ENCODE measurements at places on chromosomes 7 and 10.
A peak's percentile ranks its signal among the peaks of the same experiment; 100 is the strongest.

GRCh38 chr10:133453516-133454203 is at the start of gene SCART1:
Gene SCART1 (plus strand): TSS chr10:133453945. CDS start chr10:133453998, 53 bp downstream.
- no peaks in the 10 kb centered on the region for H3K36me3 ChIP-seq
- no peaks in the 10 kb centered on the region for H3K27me3 ChIP-seq
- no peaks in the 10 kb centered on the region for H3K4me1 ChIP-seq
- no peak within 1 kb of the TSS for H3K27ac ChIP-seq

DNA sequence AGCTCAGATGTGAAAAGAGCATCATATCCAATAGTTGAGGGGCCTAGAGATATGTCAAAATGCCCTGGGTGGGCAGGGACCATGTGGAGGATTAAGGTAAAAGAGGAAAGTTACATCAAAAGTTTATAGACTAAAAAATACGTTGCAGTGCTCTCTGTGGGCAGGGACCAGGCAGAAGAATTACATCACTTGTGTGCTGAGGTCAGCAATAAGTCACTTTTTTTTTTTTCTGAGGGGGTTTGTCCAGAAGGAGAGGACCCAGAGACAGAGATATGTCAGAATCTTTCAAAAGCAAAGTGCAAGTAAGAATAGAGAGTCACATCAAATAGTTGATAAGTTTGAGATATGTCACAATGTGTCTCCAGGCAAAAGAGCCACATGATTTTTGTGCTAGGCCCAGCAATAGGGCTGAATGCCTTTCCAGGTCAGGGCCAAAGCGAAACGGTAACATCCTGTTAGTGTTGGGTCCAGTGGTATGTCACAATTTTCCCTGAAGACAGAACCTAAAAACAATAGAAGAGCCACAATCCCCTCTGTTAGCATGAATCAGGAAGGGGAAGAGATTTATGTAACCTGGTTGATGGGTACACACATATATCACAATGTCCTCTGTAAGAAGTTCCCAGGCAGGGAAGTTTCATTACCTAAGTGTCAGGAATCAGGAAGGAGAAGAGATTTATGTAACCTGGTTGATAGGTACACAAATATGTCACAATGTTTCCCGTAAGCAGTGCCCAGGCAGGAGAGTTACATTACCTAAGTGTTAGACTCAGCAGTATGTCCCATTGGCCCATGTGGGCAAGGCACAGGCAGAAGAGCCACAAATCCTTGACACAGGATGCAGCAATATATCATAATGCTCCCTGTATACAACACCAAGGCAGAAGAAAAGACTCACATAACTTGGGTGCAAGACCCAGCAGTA is 28.1 kb upstream of the ZNF107 start:
- no peaks in the 10 kb centered on the region for H3K4me1 ChIP-seq
- no peaks in the 10 kb centered on the region for H3K27me3 ChIP-seq
- no peak overlapping the region for H3K27ac ChIP-seq
- H3K36me3 ChIP-seq, result no peaks in the 10 kb centered on the region
- DNase-seq, result no peak

GRCh38 chr10:3992382-3993178 is 207.6 kb upstream of the KLF6 start:
- no peaks in the 10 kb centered on the region for H3K4me1 ChIP-seq
- H3K27ac ChIP-seq, result no peak overlapping the region
- no peak overlapping the region for H3K4me3 ChIP-seq
- no peaks in the 10 kb centered on the region for H3K36me3 ChIP-seq
- H3K27me3 ChIP-seq, result no peaks in the 10 kb centered on the region

DNA sequence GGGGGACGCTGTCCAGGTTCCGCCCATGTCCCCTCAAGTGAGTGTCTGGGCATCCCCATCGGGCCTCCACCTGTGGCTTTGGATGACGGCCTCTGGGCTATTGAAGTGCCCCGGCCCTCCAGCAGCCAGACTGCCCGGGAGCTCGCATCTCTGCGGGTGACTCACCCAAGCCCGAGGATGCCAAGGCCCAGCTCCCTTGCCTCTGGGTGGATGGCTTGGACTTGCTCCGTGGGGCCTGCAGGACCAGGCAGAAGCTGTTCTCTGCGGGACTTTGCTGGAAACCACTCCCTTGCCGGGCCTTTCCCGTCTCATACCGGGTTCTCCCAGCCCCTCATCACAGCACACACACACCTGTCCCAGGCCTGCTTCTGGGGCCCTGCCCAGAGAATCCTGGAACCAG is 22.4 kb downstream of the DPYSL4 start:
- no peak for DNase-seq
- H3K27me3 ChIP-seq, result no peaks in the 10 kb centered on the region
- H3K27ac ChIP-seq, result no peak overlapping the region
- H3K4me1 ChIP-seq, result no peaks in the 10 kb centered on the region
- H3K4me3 ChIP-seq, result no peak overlapping the region
- H3K36me3 ChIP-seq, result no peaks in the 10 kb centered on the region

DNA sequence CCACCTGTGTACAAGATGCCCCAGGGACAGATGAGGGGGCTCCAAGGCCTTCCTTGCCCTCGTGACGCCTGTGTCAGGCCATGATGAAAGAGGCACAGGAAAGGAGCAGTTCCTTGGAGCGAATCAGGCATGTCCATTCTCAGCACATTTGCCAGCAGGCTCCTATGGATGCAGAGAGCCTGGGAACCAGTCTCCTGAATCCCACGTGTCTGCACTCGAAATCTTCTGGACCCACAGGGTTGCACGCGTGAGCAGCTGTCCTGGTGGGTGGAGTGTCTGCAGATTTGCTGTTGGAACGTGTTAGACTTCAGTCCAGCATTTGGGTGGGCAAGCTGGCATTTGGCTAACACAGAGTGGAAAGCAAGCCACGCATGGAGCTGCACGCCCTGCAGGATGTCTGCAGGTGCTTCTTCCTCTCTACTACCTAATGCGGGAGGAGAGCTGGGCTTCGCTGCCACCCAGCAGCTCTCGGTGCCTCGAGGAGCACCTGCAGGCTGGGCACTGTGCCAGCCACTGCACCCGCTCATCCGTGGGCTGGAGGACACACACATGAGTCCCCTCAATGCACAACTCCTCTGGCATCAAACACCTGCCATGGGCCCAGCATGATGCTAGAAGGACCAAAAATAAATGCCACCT is 140.7 kb downstream of the PAXIP1 start:
- no peak overlapping the region for H3K27ac ChIP-seq
- peaks cover 7% of the 10 kb centered on the region for H3K4me1 ChIP-seq

DNA sequence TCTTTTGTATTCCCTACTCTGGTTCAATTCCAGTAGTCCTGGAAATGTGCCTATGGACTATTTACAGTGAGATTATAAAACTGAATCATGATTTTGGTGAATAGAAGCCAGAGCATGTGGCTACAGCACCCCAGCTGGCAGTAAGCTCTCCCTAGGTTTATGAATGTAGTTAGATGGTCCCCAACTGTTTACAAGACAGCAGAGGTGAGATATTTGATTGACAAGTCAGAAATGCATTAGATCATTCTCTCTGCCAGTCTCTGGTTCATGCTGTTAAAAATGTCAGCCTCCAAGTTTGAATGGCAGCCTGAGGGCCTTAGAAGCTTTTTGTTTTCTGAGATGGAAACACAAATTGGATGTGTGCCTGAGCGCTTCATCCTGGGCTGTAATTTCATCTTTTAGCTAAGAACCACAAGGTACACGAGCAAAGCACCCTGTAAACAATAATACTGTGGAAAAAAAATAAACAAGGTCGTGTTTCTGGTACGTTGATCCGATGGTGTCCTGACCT is 85.0 kb downstream of the BTRC start:
- no peaks in the 10 kb centered on the region for H3K36me3 ChIP-seq
- no peak overlapping the region for H3K4me3 ChIP-seq
- H3K27ac ChIP-seq, result no peak overlapping the region

GRCh38 chr10:17212802-17213221 is 11.3 kb upstream of the TRDMT1 start:
- DNase-seq, result no peak
- H3K4me1 ChIP-seq, result peaks cover 14% of the 10 kb centered on the region
- H3K27ac ChIP-seq, result no peak overlapping the region
- H3K4me3 ChIP-seq, result no peak overlapping the region
- no peaks in the 10 kb centered on the region for H3K36me3 ChIP-seq

DNA sequence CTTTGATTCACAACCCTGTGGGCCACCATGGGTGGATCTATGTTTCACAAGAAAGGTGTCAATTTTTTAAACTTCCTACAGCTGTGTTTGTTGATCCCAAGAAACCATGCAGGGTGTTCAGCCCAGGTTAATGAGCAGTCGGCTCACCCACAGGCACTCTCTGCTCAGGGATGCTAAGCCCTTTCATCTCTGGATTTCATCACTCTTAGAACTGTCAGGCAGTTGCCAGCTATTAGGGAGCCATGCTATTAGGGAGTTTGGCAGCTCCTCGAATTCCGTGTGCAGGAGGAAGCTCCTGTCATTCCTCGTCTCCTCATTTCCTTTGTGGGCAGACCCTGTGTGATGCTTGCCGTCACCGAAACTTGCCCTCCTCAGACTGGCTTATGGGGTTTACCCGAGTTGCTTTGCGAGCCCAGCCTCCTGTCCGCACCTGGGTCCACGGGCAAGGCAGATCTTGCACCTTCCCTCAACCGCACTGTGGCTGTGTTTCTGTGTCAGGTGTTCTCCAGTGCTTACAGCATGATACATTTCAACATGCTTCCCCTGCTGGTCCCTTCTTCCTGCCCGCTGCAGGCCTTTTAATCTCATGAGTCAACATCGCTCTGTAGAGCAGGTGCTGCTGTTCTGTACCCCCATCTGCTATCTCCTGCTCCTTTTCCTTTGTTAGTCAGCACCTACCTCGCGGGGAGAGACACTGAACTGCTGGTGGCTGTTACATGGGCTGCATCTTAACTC is 509.8 kb downstream of the SUGCT start:
- H3K27me3 ChIP-seq, result no peaks in the 10 kb centered on the region
- no peaks in the 10 kb centered on the region for H3K4me1 ChIP-seq
- no peak overlapping the region for H3K4me3 ChIP-seq
- no peak overlapping the region for H3K27ac ChIP-seq

DNA sequence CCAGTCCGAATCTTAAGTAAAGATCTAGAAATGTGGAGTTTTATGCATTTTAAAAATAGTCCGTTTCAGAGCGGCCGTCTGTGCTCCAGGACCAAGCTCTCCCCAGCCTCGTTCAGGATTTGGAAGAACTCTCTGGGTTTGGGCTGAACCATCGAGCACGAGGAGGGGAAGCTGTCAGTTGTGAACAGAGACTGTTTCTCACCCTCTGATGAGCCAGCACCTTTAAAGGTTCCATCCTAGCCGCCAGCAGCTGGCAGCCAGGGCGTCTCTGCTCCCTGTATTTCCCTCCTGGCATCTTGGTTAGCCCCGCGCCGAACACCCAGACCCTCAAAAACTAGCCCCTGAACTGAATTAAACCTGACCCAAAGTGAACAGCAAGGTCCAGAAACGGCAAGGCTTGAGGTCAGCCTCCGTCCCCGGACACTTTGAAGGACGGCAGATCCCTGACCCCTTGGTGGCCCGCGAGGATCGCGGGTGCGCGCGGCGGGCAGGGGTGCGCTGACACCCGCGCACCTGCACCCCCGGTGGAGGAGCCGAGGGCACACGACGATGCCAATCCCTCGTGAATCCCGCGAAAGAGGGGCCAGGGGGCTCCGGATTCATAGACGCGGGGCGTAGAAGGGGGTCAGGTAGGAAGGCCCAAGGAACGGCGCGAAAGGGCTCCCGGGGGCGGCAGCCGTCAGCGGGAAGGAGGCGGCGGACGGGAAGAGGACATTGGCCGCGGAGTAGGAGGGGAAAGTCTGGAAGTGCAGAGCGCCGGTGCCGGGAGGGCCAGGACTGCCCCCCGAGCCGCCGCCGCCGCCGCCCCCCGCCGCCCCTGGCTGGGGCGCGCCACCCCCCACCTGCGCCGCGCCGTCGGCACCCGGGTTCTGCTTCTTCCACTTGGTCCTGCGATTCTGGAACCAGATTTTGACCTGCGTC is 2.7 kb downstream of the NKX1-2 start:
- no peaks in the 10 kb centered on the region for H3K36me3 ChIP-seq
- DNase-seq, result no peak
- no peak overlapping the region for H3K4me3 ChIP-seq
- H3K4me1 ChIP-seq, result no peaks in the 10 kb centered on the region
- no peak overlapping the region for H3K27ac ChIP-seq
- peaks cover 20% of the 10 kb centered on the region for H3K27me3 ChIP-seq

GRCh38 chr10:125373546-125373945 is 213.2 kb upstream of the CTBP2 start:
- no peak for DNase-seq
- no peaks in the 10 kb centered on the region for H3K27me3 ChIP-seq
- no peaks in the 10 kb centered on the region for H3K36me3 ChIP-seq
- no peak overlapping the region for H3K27ac ChIP-seq
- no peak overlapping the region for H3K4me3 ChIP-seq

GRCh38 chr10:83816942-83817341 is 322.4 kb upstream of the GHITM start:
- H3K27ac ChIP-seq, result no peak overlapping the region
- H3K4me3 ChIP-seq, result no peak overlapping the region
- H3K36me3 ChIP-seq, result no peaks in the 10 kb centered on the region
- DNase-seq, result peak; percentile 51

DNA sequence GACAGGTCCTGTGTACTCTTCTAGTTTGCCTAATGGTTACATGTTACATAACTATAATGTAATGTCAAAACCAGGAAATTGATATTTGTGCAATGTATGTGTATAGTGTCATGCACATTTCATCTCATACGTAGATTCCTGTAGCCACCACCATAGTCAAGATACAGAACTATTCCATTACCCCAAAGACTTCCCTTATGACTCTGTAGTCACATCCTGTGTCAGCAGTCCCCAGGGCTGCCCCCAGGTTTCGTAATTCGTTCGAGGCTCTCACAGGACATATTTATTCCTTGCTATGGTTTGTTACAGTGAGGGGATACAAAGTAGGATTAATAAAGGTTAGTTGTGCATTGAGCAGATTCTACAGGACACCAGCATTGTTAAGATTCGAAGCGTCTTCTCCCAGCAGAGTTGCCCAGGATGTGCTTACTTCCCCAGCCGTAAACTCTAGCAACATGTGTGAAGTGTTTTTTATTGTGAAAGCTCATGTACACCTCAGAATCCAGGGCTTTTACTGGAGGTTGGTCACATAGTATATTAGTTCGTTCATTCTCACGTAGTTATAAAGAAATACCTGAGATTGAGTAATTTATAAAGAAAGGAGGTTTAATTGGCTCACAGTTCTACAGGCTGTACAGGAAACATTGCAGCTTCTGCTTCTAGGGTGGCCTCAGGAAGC is 18.6 kb downstream of the RABGEF1 start:
- no peak for DNase-seq
- peaks cover 18% of the 10 kb centered on the region for H3K4me1 ChIP-seq
- no peaks in the 10 kb centered on the region for H3K36me3 ChIP-seq
- H3K27ac ChIP-seq, result peak overlapping the region; percentile 58
- no peaks in the 10 kb centered on the region for H3K27me3 ChIP-seq

GRCh38 chr10:117993166-117993565 is 53.6 kb downstream of the RAB11FIP2 start:
- H3K27ac ChIP-seq, result no peak overlapping the region
- no peak for DNase-seq
- H3K4me1 ChIP-seq, result no peaks in the 10 kb centered on the region
- H3K36me3 ChIP-seq, result no peaks in the 10 kb centered on the region

Data from GM12878 (cell line).